Eye (tissue), 1 donor: ENCODE measurements at places on chromosomes 12 and 14.

GRCh38 chr12:32273063-32273522, 126.3 kb upstream of the FGD4 start:
- no peak for DNase-seq

- no peak for DNase-seq
Observed at GRCh38 chr14:22147716-22148115, 441.3 kb downstream of the DAD1 start.

GRCh38 chr12:42648061-42648460, 58.5 kb upstream of the PRICKLE1 start:
- DNase-seq: no peak

DNA sequence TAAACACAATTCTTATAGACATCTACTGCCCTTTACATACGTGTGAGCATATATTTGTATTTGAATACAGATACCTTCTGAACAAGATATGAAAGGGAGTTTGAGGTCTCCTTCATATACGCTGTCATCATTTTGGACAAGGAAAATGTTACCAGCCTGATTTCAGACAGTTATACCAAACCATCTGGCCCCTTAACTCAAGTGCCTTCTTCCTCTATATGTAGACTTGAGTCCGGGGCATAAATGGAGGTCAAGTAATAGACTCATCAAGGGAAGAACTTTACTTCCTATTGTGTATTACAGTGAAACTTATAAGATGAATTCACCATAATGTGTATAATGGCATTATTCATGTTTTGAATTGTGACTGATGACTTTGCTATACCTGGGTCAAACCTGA, 52.2 kb downstream of the FAR2 start:
- DNase-seq: no peak

DNA sequence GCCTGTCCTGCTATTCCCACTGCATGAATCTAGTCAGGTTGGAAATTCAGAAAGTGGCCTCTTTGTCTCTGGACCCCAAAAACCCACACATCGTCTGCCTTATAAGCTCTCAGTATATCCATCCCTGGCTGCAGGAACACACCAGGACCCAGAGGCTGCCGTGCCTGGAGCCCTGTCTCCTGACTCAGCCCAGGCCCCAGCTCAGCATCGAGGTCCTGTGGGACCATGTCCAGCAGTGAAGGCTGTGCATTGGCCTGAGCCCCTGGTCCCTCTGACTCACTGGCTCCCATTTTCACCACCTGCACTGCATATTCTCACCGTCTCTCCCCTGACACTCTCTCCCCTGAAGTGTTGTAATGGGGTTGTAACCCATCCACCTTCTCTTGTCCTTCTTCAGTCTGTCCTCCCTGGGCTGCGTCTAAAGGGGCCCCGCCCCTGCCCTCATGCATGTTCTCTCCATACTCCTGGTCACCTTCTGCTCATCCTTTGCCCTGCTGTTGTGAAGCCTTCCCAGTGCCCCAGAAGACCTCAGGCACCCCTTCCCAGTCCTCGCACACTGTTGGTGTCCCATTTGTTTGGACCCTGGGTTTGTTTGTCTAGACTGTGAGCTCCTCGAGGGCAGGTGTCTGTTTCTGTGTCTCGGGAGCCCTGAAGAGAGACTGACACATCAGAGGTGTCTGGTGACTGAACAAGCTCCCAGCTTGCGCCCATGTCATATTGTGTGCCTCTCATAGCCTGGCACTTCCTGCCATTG, 43.8 kb downstream of the EVL start:
- DNase-seq: no peak
